ENCODE measurements at places on chromosomes 5 and 9. TPM values are rescaled to one million over a fixed set of nuclear protein-coding genes. Genes with fewer than 3 reads are reported as not detected.
A peak's percentile ranks its signal among the peaks of the same experiment; 100 is the strongest.

GRCh38 chr9:131423171-131423581 is 29.3 kb downstream of the PRRC2B start:
- peak; percentile 76 for ATAC-seq

- ATAC-seq = no peak
Measured at GRCh38 chr9:78893774-78894401, 597.0 kb downstream of the PSAT1 start.

FAM120AOS gene
- total RNA-seq = 58.6 TPM

DNA sequence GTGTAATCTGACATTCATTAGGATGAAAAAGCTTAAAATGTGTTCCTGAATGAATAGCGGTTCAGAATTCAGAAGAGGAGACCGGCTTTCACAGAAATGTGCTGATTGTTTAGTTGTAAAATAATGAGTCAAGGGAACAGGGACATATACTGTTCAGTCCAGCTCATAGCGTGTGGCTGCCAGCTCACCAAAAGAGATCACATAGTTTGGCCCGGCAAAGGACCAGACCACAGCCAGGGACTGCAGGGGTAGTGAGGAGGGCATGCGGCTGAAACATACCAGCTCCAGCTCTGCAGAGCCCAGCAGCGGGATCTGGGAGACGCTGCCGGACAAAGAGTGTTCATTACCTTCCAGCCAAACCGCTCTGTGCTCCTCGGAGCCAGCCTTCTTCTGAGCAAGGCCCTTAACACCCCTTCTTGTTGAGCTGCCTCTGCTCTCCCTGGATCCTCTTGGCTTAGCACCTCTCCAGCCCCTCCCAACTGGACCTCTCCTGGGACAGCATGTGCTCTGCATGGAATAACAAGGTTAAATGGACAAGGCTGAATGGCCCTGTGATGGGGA is 116.8 kb upstream of the CNTLN start:
- peak; percentile 97 for ATAC-seq

DRD1 gene
- not detected for total RNA-seq

CLIC3 gene
- 0.81 TPM for total RNA-seq

CCDC171 gene
- total RNA-seq = 4.5 TPM

GRCh38 chr5:125372694-125373631 is 626.5 kb upstream of the ZNF608 start:
- no peak for ATAC-seq

DNA sequence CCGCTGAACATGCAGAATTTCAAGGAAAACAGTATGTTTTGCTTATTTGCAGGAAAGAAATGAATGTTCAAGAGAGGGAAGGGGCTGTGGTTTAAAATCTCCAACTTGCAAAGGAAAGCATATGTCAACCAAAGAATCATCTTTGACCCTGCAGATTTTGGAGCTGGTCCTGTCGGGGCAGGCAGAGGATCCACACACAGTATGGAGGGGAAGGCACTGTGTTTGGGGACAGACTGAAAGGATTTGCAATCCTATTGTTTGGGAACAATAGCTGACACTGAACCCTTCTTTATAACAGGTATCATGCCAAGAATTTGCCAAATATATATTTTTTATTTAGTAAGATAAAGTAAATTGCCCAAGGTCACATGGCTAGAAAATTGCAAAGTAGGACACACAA is 121.4 kb upstream of the ZNF618 start:
- ATAC-seq = no peak

PCSK5 gene
- 20.4 TPM for total RNA-seq

DNA sequence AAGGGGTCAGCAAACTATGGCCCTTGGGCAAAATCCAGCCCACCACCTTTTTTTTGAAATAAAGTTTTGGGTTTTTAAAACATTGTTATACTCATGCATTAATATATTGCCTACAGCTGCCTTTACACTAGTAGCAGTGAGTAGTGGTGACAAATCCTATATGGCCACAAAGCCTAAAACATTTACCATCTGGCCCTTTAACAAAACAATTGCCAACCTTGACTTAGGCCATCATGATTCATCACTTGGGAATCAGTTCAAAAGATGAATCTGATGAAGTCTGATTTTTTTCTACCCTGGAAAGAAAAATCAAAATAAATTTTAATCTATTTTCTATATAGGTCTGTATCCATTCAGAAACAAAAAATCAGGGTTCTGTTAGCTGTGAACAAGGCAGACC is 484.9 kb downstream of the BNC2 start:
- ATAC-seq = no peak

FAM153A gene
- total RNA-seq = 1.5 TPM

DNA sequence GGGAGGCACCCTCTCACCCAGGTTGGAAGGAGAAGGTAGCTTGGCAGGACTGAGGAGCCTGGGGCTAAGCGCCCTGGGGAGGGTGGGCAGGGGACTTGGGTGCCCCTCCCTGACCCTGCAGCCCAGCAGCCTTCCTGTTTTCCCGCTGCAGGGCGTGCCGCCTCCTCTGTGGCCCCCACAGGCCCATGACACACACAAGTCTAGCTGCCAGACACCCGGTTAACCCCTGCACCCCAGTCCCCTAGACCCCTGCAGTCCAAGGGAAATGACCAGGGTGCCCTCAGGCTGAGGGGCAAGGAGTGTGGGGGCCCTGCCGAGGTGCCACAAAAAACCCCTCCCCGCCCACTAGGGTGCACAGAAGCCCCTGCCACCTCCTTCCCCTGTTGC is 33.0 kb downstream of the GOLGA2 start:
- ATAC-seq = peak; percentile 49

DNA sequence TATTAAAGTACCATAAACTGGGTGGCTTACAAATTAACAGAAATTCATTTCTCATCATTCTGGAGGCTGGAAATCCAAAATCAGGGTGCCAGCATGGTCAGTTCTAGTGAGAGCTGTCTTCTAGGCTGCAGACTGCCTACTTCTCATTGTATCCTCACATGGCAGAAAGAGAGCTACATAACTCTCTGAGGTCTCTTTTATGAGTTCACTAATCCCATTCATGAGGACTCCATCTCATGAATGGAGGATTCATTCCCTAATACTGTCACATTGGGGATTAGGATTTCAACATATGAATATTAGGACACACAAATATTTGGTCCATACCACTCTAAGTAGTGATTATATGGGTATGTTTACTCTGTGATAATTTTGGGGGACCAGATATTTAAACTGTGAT is 84.0 kb downstream of the ERP44 start:
- ATAC-seq = no peak

DNA sequence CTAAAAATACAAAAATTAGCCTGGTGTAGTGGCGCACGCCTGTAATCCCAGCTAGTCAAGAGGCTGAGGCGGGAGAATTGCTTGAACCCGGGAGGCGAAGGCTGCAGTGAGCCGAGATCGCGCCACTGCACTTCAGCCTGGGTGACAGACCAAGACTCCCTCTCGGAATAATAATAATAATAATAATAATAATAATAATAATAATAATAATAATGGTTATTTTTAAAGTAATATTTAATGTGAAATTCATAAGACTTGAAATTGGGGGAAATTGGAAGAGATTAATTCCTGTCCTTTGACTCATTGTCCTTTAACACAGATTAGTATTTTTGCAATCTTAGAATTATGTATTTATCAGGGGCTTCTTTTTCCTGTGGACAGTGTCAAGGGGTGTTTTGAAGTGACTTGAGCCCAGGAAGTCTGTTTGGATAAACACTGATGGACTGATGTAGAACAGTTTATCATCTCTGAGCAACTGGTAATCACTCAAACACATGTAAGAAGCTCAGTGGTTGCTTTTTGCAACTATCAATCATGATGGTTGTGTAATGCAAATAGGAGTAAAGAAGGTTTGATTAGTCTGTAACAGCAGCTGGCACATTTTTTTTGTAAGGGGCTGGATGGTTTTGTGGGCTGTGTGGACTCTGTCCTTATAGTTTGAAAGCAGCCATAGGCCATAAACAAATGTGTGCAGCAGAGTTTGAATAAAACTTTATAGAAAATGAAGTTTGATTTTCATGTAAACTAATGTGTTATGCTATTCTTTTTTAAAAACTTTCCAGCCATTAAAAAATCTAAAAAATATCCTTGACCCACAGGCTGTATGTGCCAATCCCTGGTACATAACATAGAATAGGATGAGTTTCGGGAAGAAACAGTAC is 93.5 kb downstream of the F2RL2 start:
- no peak for ATAC-seq

GRCh38 chr5:166594567-166594966 is 1696.9 kb upstream of the WWC1 start:
- ATAC-seq = no peak

SNX24 gene
- total RNA-seq = 14.5 TPM

DNA sequence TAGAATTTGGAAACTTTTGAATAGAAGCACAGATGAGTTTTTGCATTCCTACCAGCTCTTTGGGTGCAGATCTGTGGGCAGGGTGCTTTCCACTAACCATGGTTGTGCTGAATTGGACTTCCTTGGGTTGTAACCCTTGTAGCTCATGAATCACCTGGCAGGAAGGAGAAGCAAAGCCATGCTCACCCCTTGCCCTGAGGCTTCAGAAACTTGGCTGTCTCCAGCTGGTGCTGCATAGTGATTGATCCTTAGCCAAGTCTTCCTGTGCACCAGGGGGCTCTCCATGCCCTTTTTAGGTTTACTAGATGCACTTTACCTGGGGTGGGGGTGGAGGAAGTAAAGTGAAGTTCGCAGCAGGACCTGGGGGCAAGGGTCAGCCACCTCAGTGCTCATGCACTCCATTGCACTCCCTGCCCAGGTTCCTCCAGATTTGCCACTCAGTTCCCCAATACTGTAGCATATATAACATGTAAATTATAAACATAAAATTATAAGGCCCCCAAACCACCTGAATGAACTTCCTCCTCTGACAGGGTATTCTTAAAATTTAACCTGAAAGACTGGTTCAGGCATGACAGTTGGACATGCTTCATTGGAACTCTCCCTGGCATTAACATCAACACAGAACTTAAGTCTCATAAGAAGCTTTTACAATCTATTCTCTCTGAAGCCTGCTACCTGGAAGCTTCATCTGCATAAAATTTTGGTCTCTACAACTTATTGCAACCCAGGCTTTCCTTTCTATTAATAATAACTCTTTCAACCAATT is 25.8 kb upstream of the IFNA14 start:
- ATAC-seq = no peak

OLFM1 gene
- total RNA-seq = 23.9 TPM

SLC25A48 gene
- not detected for total RNA-seq

DNA sequence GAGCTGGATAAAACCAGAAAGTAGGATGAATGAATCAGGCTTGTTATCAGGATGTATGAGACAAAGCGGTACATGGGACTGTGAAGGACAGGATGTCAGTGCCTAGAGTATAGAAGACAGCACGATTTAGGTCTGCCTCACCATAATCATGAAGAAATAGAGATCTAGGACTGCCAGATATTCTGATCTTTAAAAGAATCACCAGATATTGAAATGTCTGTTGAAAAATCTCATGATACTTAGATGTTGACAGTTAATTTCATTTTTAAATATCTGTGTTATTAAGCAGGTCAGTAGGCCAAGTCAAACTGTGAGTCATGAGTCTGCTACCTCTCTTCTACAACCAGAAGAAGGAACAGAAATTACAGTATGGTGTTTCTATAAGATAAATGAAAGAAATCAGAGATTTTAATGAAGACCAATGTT is 65.0 kb downstream of the ST8SIA4 start:
- no peak for ATAC-seq

DNA sequence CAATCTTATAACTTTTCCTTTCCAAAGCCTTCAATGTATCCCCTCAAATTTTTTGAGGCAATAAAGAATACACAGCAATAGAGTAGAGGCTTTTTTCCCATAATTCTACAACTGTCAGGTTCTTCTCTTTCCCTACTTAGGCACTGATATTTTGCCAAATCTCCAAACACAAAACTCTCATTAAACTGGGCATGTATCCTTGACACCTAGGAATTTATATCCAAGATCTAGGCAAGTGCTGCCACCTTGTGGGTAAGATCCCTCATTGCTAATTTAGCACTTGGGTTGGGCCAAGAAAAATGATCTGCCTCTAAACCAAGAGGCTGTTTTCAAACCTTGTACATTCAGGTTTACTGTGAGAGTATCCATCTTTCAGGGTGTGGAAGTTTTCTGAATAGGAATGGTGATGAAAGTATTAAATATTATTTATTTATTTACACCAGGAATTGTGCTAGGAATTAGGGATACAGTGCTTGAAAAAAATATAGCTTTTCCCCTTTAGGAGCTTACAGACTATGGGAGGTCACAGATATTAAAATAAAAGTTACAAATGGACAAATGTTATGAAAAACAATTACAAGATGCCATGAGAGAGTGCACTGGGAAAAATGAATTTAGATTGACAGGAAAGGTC is 17.6 kb downstream of the TSTD2 start:
- peak; percentile 71 for ATAC-seq

DMRT3 gene
- not detected for total RNA-seq

- no peak for ATAC-seq
Measured at GRCh38 chr9:124782661-124783574, 6.0 kb downstream of the OLFML2A start.

SPATA31E1 gene
- total RNA-seq = not detected

PCDHB13 gene
- total RNA-seq = 11.7 TPM

DNA sequence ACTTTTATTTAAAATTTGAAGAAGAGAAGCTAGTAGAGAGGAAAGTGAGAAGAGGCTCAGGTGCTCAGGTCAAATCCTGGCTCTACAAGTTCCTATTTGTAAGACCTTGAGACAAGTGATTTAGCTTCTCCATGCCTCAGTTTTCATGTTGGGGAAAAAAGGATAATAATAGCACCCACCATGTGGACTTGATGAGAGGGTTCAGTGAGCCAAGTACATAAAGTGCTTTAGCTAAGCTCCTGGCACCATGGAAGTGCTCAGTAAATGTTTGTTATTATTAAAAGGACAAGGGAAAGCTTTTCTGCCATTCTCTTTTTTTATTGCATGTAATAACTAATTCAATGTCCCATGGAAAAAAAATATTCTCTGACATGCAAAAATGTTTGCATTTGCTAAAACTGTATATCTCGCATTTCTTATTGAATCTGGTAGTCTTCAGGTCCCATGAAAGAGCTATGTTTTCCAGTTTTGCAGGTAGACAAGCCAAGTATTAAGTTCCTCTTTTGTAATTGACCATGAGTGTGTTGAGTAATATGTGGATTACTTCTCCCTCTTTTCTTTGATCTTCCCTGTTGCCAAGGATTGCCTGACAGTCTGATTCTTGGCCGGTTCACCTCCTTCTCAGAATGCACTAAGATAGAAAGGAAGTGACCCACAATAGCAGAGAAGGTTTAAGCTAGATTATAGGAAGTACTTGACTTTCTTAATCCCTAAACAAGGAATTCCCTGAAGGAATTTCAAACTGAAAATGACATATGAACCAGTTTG is 45.6 kb upstream of the TRIM32 start:
- ATAC-seq = peak; percentile 68

DNA sequence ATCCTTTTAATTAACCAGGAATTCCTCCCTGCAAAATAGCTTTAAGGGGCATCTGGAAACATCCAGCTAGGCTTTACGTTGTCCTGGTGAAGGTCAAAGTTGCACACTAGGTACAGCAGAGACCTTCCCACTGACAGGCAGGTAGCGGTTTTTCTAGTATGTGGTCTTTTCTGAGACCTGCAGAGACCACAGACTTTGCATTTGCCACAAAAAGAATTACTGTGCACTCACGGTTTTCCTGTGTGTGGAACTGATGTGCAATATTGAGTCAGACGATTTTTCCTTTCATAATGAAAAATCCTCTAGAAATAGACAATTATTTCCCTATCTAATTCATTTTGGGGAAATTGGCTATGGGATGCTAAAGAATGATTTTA is 417.0 kb upstream of the ADAMTSL1 start:
- ATAC-seq = no peak

MAMDC4 gene
- 1.0 TPM for total RNA-seq
